Activated CD8-positive, alpha-beta memory T cell treated with anti-CD3 and anti-CD28 coated beads for 4 hours (primary cell): ENCODE measurements at places on chromosomes 12 and 14.
A peak's percentile ranks its signal among the peaks of the same experiment; 100 is the strongest.

DNA sequence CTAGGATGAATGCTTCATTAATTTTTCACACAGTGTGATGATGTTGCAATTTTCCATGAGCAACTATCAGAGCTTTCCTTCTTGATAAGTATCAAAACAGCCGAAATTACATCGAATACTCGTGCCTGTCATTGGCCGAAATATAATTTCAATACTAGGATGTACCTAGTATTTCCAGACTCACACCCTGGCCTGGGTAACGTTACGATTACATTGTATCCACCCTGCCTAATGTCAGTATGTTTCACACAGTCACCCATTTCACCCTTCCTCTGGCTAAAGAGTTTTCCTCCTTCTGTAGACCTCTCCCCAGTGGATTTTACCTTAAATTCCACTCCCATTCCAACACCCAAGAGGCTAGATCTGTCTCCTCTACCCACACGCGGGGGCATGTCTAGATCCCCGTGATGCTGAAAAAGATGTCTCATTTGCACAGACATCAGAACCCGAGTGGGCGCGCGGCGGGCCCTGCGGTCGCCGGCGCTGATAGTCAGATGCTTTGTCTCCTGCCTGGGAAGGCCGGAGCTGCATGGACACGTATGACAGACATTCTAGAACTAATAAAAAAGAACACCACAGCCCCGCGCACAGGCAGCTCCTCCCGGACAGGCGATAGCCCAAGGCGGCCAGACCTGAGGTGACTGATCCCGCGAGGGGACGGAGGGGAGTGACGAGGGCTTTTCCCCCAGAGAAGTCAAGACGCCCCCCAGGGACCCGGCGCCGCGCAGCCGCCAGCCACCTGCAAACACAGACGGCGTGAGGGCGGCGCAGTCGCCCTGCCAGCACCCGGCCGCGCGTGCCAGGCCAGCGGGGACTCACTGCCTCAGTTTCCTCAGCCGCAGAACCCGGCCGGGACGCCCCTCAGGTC lies 723 bp downstream of the KIF21A start:
- peak; percentile 36 for DNase-seq

GRCh38 chr14:43165651-43166050 lies 1341.4 kb downstream of the FSCB start:
- no peak for DNase-seq

- DNase-seq: no peak
Measured at GRCh38 chr12:121390856-121391255, 9.1 kb upstream of the RNF34 start.

GRCh38 chr14:68574461-68574860 lies 218.4 kb downstream of the ZFP36L1 start:
- no peak for DNase-seq
